ENCODE measurements at places on chromosomes 7 and 10.

- no peak for DNase-seq
These were observed 69.7 kb upstream of the PLPP4 start for GRCh38 chr10:120387326-120387725.

GRCh38 chr7:35613150-35613549 lies 81.8 kb downstream of the HERPUD2 start:
- no peak for DNase-seq

DNA sequence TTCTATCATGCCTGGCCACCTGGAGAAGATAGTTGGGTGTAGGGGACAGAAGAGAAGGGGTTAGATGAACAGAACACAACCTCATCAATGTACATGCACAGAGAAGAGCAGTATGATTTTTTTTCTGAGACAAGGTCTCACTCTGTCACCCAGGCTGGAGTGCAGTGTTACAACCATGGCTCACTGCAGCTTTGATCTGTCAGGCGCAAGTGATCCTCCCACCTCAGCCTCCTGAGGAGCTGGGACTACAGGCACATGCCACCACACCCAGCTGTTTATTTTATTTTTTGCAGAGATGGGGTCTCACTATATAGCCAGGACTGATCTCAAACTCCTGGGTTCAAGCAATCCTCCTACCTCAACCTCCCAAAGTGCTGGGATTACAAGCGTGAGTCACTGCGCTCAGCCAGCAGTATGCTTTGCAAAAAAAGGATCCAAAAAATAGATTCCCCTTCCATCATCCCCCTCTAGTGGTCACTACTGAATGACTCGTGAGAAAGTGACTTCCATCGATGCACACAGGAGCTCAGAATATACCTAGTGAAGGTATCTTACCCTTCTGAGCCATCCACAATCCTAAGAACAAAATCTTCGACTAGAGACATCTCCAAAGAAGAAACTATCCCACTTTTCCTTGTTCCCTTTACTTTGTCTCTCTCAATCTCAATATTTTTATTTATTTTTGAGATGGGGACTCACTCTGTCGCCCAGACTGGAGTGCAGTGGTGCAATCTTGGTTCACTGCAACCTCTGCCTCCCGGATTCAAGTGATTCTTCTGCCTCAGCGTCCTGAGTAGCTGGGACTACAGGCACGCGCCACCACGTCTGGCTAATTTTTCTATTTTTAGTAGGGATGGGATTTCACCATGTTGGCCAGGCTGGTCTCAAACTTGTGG lies 21.0 kb downstream of the ZCWPW1 start:
- DNase-seq: no peak

- no peak for DNase-seq
These were observed 42.5 kb downstream of the PPP1R3C start for GRCh38 chr10:91590142-91590903.

GRCh38 chr10:29394321-29394932 lies 105.6 kb downstream of the LYZL1 start:
- no peak for DNase-seq

GRCh38 chr7:156942708-156943090 lies 6.8 kb upstream of the NOM1 start:
- DNase-seq: peak; percentile 55

DNA sequence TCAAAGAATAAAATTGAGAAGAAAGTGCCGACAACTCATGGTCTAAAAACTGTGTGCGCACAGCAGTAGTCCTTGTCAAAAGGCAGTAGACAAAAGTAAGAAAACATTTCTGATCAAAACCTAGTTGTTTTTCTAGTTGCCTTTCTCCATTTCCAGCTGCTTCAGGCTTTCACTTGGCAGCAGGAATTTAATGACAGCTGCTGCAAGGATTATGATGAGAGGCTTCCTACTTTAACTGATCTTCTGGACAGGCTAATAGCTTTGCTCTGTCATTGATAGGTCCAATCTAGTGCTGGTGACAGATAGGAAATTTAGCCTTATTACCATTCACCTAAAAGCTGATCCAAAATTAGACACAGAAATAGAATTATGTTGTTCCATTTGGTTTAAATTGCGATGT lies 110.7 kb upstream of the SEMA3C start:
- no peak for DNase-seq

- no peak for DNase-seq
These were observed 1.9 kb upstream of the CALHM2 start for GRCh38 chr10:103454026-103454425.

DNA sequence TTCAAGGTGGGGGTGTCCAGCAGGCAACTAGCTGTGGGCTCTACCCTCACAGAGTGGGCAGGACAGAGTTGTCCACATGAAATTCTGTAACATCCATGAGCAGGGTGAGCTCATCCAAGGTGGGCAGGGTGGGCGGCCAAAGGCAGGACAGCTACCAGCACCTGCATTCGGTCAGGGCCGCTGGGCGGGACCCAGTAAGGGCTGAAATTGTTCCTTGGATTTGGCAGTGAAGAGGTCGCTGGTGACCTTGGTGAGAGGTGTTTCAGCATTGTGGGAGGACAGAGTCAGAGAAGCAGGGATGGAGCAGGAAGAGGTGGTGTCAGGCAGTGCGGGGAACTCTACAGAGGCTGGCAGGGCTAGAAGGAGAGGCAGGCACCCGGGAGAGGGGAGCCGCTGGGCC lies 23.9 kb downstream of the ADCYAP1R1 start:
- DNase-seq: peak; percentile 14

DNA sequence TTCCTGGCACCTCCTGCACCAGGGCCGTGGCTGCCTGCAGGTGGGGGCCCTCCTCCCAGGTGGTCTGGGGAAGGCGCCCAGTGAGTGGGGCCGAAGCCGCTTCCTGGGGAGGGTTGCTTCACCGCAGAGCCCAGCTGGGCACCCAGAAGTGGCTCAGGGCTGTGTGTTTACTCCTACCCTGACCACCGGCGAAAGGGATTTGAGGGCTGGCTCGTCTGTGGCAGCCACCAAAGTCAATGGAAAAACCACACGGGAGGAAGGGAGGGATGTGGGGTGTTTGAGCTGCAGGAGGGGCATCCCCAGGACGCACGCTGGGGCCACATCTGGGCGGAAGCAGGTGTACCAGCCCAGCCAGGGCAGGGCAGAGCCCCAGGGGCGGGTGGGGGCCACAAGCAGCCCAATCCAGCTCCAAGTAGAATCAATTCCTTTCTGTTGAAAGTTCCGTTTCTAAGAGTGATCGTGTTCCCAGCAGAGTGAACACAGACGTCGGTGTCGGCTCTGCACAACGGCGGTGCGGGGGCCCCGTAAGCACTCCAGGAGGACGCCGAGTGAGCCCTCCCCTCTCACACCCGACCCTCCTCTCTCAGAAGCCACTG lies 69.9 kb downstream of the FOXL3 start:
- no peak for DNase-seq

DNA sequence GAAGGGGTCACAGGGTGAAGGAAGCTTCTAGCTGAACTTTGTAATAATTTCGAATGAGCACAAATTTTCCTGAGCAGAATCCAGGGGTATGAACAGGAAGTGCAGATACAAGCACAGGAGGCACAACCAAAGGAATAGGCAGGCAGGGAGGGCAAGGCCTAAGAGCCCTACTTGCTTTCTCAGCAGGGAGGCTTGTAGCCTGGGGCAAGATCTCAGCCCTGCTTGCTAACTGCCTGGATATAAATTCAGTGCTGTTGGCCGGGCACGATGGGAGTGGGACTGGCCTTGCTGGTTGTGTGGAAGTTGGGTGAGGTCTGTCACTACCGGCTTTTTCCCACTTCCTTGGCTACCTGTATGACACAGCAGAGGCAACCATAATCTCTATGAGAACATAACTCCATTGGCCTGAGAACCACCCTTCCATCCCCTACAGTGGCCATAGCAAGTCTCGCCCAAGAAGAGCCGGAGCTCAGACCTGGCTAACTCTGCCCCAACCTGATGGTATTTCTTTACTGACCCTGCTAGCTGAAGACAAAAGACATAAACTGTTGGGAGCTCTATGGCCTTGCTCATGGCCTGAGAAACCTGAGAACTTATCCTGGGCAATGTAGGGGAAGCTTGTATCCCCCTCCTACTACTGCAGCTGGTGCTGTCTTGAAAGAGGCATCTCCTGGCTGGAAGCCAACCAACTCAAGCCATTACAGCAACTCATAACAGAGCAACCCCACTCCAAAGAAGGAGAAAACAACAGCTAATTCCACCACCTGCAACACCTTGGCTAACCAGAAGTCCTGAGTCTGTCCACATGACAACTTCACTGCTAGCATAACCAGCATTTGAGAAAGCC lies 27.6 kb downstream of the CLDN12 start:
- DNase-seq: no peak

DNA sequence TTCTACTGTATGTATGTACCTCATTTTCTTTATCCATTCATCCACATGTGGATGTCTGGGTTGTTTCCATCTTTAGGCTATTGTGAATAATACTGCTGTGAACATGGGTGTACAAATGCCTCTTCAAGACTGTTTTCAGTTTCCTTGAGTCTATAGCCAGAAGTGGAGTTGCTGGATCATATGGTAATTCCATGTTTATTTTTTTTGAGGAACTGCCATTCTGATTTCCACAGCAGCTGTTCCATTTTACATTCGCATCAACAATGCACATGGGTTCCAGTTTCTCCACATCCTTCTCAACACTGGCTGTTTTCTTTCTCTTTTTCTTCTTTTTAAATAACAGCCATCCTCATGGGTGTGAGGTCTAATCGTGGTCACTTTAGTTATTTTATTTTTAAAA lies 69.9 kb upstream of the CTBP2 start:
- no peak for DNase-seq

- peak; percentile 43 for DNase-seq
These were observed 2.4 kb downstream of the SH2B2 start for GRCh38 chr7:102289057-102289456.

GRCh38 chr10:85012305-85012704 lies 683.9 kb downstream of the CCSER2 start:
- no peak for DNase-seq

- peak; percentile 37 for DNase-seq
These were observed 4.8 kb upstream of the GCK start for GRCh38 chr7:44194069-44194468.

DNA sequence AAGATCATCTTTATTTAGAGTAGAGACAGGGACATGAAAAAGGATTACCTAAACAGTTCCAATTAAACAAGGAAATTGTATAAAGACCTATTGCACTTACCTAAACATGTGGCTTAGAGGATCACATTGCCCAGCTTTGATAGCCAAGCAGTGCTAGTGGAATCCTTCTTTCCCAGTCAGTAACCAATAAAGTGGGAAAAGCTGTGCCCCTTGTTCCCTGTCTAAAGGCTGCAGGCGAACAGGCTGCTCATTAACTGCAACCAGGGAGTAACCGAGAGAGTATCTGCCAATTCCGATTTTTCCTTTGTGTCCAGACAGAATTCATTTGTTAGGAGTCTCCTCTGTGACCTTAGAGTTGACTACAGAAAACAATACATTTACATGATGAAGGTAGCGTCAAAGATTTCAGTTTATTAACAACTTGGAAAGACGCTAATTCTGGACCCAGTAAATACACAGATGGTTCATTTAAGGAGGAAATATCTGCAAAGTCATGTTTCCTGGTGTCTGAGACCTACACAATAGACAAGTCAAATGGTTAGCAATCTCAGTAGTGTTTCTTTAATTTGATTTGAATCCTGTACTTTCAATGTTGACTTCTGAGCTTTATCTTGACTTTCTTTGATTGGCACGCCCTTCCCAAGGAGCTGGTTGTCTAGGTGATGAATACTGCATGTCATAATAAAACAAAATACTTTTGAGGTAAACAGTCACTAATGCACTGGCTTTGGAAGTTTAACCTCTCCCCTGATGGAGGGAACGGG lies 57.3 kb upstream of the MET start:
- DNase-seq: no peak

GRCh38 chr7:137484326-137484725 lies 140.8 kb upstream of the PTN start:
- no peak for DNase-seq

DNA sequence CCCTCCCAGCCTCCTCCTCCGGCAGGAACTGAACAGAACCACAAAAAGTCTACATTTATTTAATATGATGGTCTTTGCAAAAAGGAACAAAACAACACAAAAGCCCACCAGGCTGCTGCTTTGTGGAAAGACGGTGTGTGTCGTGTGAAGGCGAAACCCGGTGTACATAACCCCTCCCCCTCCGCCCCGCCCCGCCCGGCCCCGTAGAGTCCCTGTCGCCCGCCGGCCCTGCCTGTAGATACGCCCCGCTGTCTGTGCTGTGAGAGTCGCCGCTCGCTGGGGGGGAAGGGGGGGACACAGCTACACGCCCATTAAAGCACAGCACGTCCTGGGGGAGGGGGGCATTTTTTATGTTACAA lies 83.3 kb downstream of the PAX2 start:
- DNase-seq: no peak

DNA sequence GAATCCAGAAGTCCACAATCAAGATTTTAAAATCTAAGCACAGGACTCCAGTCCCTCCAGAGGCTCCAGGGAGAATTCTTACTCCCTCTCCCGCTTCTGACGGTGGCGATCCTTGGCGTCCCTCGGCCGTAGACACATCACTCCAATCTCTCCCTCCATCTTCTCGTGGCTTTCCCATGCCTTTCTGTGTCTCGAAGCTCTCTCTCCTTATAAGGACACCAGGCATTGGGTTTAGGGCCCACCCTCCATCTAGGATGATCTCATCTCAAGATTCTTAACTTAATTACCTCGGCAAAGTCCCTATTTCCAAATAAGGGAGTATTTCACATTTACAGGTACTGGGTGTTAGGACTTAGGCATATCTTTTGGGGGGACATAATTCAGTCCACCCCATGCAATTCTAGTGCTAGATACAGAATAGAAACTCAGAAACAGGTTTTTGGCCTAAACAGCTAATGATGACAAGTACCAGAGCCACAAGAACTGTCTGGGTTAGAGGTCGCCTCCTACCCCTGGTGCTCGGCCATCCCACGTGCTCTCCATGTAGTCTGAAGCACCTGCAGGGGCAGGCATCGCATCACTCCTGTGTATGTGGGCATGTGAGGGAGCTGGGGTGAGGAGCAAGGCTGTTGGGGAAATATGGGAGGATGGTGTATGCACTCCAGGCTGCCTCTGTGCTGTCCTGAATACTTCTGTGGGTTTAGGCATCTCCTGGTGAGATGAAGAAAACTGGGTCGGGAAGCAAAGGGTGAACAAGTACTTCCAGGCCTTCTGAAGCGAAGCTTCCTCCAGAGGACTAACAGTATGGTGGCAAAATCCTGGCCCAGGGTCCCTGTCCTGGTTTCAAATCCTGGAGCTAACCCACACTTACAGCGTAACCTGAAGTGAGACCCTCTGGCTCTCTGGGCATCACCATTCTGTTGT lies 298.3 kb upstream of the ZMIZ1 start:
- DNase-seq: peak; percentile 4

DNA sequence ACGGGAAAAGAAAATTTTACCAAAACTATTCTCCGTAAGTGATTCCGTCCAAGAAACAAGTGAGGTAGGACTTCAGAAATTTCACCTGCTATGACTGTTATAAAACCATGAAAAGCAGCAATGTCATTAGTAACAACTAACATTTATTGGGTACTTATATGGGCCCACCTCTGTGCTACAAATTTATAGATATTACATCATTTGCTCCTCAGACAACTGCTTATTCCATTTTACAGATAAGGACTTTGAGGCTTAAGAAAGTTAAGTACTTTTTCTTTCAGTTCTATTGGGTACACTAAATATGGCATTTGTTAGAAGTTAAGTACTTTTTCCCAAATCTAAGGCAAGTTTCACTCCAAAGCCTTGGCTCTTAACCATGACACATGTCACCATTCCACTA lies 36.3 kb downstream of the HACD1 start:
- no peak for DNase-seq

Measured in RWPE2 (cell line).